Activated gamma-delta T cell treated with Interleukin-2 at 50 U/mL for 16 hours (primary cell): ENCODE measurements at places on chromosomes 3 and 15.
A peak's percentile ranks its signal among the peaks of the same experiment; 100 is the strongest.

GRCh38 chr15:47824147-47824546 is 106.8 kb downstream of the SEMA6D start:
- DNase-seq: no peak

- no peak for DNase-seq
These were observed 90.2 kb upstream of the LMOD3 start for GRCh38 chr3:69212411-69213160.

GRCh38 chr3:44065311-44066094 is 176.2 kb upstream of the TOPAZ1 start:
- no peak for DNase-seq

- peak; percentile 35 for DNase-seq
These were observed 61.6 kb downstream of the RAB7A start for GRCh38 chr3:128787256-128788253.
